ENCODE measurements at places on chromosomes 3 and 15.

- H3K36me3 ChIP-seq: no peaks in the 10 kb centered on the region
- H3K4me1 ChIP-seq: peaks cover 9% of the 10 kb centered on the region
- H3K27me3 ChIP-seq: no peaks in the 10 kb centered on the region
- DNase-seq: no peak
Measured at GRCh38 chr3:106457281-106458180, 588.7 kb upstream of the CBLB start.

GRCh38 chr3:119898478-119899191, 116.7 kb downstream of the NR1I2 start:
- H3K4me1 ChIP-seq: no peaks in the 10 kb centered on the region
- no peaks in the 10 kb centered on the region for H3K27me3 ChIP-seq
- H3K36me3 ChIP-seq: peaks cover 23% of the 10 kb centered on the region

DNA sequence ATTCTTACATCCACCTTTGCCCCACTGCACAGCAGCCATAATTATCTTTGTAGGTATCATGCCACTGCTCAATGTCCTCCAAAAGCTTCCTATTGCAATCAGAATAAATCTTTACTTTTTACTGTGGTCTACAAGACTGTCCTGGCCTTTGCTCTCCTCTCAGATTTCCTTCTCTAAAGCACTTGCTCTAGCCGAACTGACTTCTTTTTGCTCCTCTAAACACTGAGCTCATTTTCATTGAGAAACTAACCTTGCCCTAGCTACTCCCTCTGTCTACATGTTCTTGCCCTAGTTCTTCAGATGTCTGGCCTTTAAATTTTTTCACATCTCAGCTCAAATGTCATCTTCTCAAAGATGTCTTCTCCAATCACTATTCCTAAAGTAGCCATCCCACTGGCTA, 342.8 kb downstream of the TBC1D5 start:
- no peaks in the 10 kb centered on the region for H3K27me3 ChIP-seq
- H3K4me3 ChIP-seq: no peak overlapping the region
- H3K4me1 ChIP-seq: no peaks in the 10 kb centered on the region
- H3K36me3 ChIP-seq: peaks cover 8% of the 10 kb centered on the region

DNA sequence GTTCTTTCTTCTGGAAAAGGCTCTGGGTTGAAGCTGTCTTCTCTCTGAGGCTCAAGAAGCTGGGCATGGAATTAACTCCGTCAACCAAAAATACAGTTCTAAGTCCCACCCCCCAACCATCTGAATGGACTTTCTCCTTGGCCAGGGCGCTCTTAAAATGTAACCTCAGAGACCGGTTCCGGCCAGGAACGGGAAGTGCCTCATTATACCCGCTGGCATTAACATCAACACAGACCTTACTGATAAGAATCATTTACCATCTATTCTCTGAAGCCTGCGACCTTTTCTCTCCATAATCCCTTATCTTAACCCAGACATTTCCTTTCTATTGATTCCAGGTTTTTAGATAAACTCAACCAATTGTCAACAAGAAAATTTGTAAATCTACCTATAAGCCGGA, 64.7 kb downstream of the ATP1B3 start:
- no peaks in the 10 kb centered on the region for H3K36me3 ChIP-seq
- peak overlapping the region; percentile 8 for H3K27ac ChIP-seq
- no peak for DNase-seq
- no peaks in the 10 kb centered on the region for H3K27me3 ChIP-seq

- peak overlapping the region; percentile 62 for H3K27ac ChIP-seq
- no peak for DNase-seq
- H3K27me3 ChIP-seq: no peaks in the 10 kb centered on the region
- H3K4me3 ChIP-seq: no peak overlapping the region
- H3K4me1 ChIP-seq: no peaks in the 10 kb centered on the region
- peaks cover 50% of the 10 kb centered on the region for H3K36me3 ChIP-seq
Measured at GRCh38 chr3:47628426-47628825, 49.8 kb upstream of the CSPG5 start.

DNA sequence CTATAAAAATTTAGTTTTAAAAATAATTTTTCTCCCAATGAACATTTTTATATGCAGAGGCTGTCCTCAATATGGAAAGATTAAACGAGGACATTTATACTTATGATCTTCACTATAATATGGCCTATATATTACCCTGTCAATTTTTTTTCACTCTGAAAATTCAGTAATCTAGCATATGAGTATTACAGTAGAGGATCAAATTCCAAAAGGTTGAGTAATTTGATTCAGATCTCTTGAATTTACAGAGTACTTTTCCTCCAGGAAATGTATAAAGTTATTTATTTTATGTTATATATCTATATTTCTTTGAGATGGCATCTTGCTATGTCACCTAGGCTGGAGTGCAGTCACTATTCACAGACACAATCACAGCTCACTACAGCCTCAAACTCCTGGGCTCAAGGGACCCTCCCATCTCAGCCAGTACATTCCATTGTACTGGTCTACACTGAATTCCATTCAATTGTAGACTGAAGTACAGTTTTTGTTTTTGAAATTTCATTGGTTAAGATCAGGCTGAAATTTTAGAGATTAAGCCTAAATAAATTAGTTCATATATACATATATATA, 16.3 kb upstream of the TRPM7 start:
- peaks cover 8% of the 10 kb centered on the region for H3K36me3 ChIP-seq
- no peak overlapping the region for H3K27ac ChIP-seq
- H3K27me3 ChIP-seq: no peaks in the 10 kb centered on the region
- no peak for DNase-seq
- H3K4me1 ChIP-seq: no peaks in the 10 kb centered on the region

DNA sequence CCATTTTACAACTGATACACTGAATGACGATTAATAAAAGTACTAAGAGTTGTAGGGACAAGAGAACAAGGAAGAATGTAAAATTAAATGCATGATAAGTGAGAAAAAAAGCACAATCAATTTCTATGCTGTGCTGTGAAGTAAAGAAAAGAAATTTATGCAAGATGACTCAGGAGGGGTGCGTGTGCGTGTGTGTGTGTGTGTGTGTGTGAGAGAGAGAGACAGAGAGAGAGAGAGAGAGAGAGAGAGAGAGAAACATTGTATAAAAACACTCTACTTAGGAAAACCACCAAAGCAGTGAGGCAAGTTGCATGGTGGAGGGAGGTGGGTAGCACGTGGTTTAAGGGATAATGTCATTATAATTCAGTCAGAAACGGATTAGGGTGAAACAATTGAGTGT, 580.8 kb upstream of the ALCAM start:
- no peak overlapping the region for H3K27ac ChIP-seq
- H3K27me3 ChIP-seq: no peaks in the 10 kb centered on the region
- no peaks in the 10 kb centered on the region for H3K36me3 ChIP-seq
- no peak for DNase-seq
- no peak overlapping the region for H3K4me3 ChIP-seq

- no peak overlapping the region for H3K27ac ChIP-seq
- H3K4me1 ChIP-seq: peaks cover 17% of the 10 kb centered on the region
- peaks cover 9% of the 10 kb centered on the region for H3K36me3 ChIP-seq
- no peaks in the 10 kb centered on the region for H3K27me3 ChIP-seq
- DNase-seq: no peak
Measured at GRCh38 chr3:113776564-113776963, 29.7 kb downstream of the ATP6V1A start.

- no peak overlapping the region for H3K4me3 ChIP-seq
- H3K27ac ChIP-seq: no peak overlapping the region
- DNase-seq: peak; percentile 8
- H3K36me3 ChIP-seq: no peaks in the 10 kb centered on the region
- H3K27me3 ChIP-seq: peaks cover 12% of the 10 kb centered on the region
- H3K4me1 ChIP-seq: peaks cover 40% of the 10 kb centered on the region
Measured at GRCh38 chr15:70627322-70627721, 136.0 kb downstream of the UACA start.

DNA sequence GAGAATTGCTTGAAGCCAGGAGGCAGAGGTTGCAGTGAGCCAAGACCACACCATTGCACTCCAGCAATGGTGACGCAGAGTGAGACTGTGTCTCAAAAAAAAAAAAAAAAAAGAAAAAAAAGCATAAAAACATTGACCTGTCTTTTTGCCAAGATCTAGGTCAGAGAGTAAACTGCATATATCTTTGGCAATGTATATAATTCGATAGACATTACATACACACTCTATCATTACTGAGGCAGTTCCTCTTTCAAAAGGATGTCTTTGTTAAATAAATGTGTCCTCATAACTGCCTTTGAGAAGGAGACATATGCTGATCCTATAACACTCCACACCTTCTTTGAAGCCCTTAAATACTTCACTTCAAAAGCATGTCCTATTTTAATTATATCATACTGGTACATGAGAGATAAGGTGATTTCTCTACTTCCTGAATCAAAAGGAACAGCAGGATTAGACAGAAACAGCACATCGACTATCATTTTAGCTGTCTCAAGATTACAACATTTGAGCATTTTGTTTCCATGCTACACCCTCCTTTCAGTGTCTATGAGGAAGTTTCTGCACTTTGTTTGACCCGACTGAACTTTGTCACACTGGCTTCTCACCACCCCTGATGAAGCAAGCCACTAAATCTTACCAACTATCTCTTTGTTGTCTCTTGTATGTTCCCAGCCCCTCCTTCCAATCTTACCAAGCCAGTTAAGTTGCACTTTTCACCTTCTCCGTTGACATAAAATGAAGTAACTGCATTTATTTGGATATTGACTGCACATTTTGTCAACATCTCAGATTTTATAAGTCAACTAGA, 335.8 kb downstream of the MECOM start:
- H3K4me3 ChIP-seq: peak overlapping the region; percentile 48
- peaks cover 38% of the 10 kb centered on the region for H3K4me1 ChIP-seq
- no peak for DNase-seq
- no peaks in the 10 kb centered on the region for H3K27me3 ChIP-seq
- H3K27ac ChIP-seq: peak overlapping the region; percentile 78
- no peaks in the 10 kb centered on the region for H3K36me3 ChIP-seq

- peaks cover 25% of the 10 kb centered on the region for H3K27me3 ChIP-seq
- DNase-seq: no peak
- no peak overlapping the region for H3K4me3 ChIP-seq
- peaks cover 11% of the 10 kb centered on the region for H3K4me1 ChIP-seq
- H3K27ac ChIP-seq: no peak overlapping the region
- H3K36me3 ChIP-seq: no peaks in the 10 kb centered on the region
Measured at GRCh38 chr15:63339006-63339766, 42.5 kb downstream of the CA12 start.

DNA sequence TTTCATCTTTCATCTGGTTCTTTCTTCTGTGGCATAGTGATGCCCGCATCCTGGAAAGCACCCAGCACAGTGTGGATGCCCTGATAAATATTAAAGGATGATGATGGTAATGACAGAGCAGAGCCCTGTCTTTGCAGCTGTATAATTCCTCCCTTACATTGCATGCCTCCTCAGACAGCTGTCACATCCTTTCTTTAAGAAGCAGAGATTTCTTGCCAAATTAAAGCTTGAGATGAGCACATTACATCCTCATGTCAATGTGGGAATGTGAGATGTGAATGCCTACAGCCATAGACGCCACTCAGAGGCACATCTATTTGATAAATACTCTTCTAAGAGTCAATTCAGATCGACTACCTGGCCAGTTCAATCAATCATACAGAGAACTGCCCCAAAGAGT, 642.0 kb downstream of the ZNF385D start:
- no peak overlapping the region for H3K27ac ChIP-seq
- DNase-seq: no peak
- H3K27me3 ChIP-seq: peaks cover 4% of the 10 kb centered on the region

GRCh38 chr3:158790901-158791589, 10.8 kb upstream of the MFSD1 start:
- no peak overlapping the region for H3K27ac ChIP-seq
- H3K27me3 ChIP-seq: peaks cover 8% of the 10 kb centered on the region
- peak overlapping the region; percentile 48 for H3K4me3 ChIP-seq
- no peak for DNase-seq
- peaks cover 8% of the 10 kb centered on the region for H3K4me1 ChIP-seq

- no peak overlapping the region for H3K27ac ChIP-seq
- no peaks in the 10 kb centered on the region for H3K36me3 ChIP-seq
- DNase-seq: no peak
- H3K4me1 ChIP-seq: no peaks in the 10 kb centered on the region
Measured at GRCh38 chr3:135145581-135145980, 350.5 kb downstream of the EPHB1 start.

DNA sequence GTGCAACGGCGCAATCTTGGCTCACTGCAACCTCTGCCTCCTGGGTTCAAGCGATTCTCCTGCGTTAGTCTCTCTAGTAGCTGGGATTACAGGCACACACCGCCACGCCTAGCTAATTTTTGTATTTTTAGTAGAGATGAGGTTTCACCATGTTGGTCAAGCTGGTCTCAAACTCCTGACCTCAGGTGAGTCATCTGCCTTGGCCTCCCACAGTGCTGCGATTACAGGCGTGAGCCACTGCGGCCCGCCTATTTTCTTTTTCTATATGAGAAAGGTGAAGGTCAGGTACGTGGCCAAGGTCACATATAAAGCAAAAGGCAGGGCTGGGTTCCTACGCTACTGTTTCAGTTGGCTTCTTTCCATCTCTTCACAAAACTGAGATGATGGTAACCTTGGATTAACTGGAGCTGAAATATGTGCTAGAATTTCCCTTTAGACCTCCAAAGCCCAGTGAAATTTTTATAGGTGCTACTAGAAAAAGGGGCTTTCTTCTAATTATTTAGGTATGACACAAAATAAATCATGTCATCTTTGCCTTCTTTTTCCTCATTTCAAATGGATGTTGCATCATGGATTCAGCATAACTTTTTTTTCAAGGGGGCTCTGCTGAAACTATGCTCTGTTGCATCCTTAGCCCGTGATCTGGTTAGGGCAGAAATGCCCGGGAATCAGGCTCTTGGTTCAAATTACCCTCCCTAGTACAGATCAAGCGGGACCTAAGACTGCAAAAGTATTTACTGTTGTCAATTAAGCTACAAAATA, 68.5 kb downstream of the MYO1E start:
- H3K4me3 ChIP-seq: no peak overlapping the region
- H3K36me3 ChIP-seq: no peaks in the 10 kb centered on the region
- no peaks in the 10 kb centered on the region for H3K27me3 ChIP-seq
- H3K27ac ChIP-seq: no peak overlapping the region
- DNase-seq: no peak

DNA sequence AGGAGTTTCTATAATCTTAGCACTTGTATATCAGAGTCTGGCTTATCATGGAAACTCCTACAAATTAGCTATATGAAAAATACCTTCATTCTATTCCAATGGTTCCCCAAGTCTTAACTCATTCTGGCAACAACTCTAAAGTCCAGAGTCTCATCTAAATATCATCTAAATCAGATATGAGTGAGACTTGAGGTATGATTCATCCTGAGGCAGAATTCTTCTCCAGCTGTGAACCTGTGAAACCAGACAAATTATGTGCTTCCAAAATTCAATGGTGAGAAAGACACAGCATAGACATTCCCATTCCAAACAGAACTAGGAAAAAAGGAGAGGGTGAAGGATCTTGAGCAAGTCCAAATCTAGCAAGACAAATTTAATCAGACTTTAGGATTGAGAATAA, 138.8 kb downstream of the THRB start:
- no peak overlapping the region for H3K4me3 ChIP-seq
- no peaks in the 10 kb centered on the region for H3K27me3 ChIP-seq
- H3K27ac ChIP-seq: no peak overlapping the region

GRCh38 chr3:76474632-76475031, 565.3 kb upstream of the ROBO2 start:
- DNase-seq: no peak
- H3K4me1 ChIP-seq: no peaks in the 10 kb centered on the region
- H3K36me3 ChIP-seq: no peaks in the 10 kb centered on the region
- no peak overlapping the region for H3K27ac ChIP-seq
- H3K4me3 ChIP-seq: no peak overlapping the region

- H3K27me3 ChIP-seq: no peaks in the 10 kb centered on the region
- peaks cover 13% of the 10 kb centered on the region for H3K36me3 ChIP-seq
- peaks cover 26% of the 10 kb centered on the region for H3K4me1 ChIP-seq
- DNase-seq: no peak
- H3K27ac ChIP-seq: no peak overlapping the region
- no peak overlapping the region for H3K4me3 ChIP-seq
Measured at GRCh38 chr3:57091521-57092273, 31.2 kb downstream of the SPATA12 start.
